M059J (cell line): ENCODE measurements at places on chromosomes 2 and 18.
A peak's percentile ranks its signal among the peaks of the same experiment; 100 is the strongest.

DNA sequence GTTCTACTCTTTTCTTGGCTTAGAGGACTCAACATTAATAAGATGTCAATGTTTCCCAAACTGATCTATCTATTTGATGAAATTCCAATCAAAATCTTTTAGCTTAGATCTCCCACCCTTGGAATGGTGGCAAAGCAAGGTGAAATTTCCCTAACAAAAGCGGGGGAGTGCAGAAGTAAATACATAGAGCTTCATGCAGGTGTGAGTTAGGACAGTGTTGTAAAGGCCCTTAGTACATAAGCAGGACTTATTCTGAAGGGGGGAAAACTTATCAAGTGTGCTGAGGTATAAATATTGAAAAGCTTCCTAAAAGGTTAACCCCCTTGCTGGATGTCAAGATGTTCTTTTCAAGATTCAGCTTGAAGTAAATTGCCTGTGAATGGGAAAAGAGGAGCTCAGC lies 608.6 kb upstream of the CELF4 start:
- DNase-seq, result no peak

DNA sequence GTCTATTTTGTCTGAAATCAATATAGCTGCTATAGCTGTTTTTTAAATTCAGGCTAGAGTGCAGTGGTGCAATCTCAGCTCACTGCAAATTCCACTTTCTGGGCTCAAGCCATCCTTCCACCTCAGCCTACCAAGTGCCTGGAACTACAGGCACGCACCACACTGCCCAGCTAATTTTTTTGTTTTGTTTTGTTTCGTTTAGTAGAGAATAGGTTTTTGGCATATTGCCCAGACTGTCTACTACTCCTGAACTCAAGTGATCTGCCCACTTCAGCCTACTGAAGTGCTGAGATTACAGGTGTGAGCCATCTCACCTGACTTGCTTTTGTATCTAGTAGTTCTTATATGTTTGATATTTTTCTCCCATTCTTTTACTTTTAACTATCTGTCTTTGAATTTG lies 259.7 kb downstream of the CDH19 start:
- no peak for DNase-seq

GRCh38 chr18:8841781-8842485 lies 136.6 kb downstream of the MTCL1 start:
- peak; percentile 27 for DNase-seq

DNA sequence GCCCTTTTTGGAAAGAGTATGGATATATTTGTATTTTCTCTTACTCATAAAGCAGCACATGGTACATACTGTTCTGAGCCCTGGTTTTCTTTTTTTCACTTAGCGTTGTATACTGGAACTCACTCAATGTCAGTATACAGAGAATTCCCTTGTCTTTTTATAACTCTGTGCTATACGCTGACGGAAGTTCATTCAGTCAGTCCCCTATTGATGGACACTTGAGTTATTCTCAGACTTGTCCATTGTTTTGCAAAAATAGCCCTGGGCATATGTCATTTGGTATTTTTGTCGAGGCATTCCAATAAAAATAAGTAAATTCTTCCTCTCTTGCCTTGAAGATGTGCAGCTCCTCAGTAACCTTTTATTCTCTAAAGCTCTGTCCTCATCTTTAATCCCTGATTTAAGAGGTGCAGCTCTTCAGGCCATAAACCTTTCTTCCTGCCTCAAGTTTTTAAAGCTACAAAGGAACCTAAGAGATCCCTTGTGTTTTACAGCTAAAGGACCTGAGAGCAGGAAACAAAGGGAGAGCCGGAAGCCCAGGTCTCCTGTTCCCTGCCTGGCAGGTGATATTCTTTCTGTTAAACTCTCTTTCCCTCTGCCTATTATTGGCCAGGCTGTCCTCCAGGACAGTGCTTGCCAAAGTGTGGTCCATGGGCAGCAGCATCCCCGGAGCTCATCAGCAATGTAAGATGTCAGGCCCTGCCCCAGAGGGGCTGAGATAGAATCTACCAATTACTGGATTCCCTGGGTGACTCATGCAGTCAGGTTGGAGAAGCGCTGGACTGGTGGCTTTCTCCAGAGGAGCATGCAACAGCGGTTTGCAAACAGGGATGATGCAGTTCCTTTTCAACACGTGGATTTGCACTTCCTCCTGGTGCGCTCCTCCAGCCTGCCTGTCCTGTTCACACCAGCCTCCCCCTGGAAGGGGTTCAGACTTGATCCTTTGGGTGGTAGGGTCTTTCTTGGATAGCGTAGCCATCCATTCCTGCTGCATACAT lies 158.0 kb downstream of the NEDD4L start:
- DNase-seq, result peak; percentile 91

GRCh38 chr2:198700319-198700718 lies 757.4 kb downstream of the SATB2 start:
- no peak for DNase-seq

GRCh38 chr2:84482603-84483002 lies 23.5 kb upstream of the SUCLG1 start:
- no peak for DNase-seq
